ENCODE measurements at places on chromosomes 12 and 14.

DNA sequence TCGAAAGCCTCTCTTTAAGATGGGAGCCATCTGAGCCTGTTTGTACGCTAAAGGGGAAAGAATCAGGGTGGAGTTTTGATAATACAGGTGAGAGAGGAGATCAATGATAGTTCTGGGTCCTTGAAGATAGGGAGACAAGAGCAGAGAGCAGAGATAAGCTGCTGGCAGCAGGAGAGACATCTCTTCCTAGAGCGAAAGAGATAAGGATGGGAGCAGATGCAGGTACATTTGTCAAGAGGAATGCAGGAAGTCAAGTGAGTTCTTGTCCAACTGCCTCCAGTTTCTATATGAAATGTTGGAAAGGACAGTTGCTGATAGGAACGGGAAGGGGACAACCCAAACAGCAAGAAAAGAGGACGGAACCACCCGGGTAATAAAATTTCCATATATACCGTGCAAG lies 24.7 kb upstream of the HIF1A start:
- no peak overlapping the region for H3K27ac ChIP-seq
- no peaks in the 10 kb centered on the region for H3K27me3 ChIP-seq
- DNase-seq: no peak
- no peaks in the 10 kb centered on the region for H3K36me3 ChIP-seq

- H3K4me1 ChIP-seq: no peaks in the 10 kb centered on the region
- H3K27ac ChIP-seq: no peak overlapping the region
- H3K36me3 ChIP-seq: no peaks in the 10 kb centered on the region
- DNase-seq: no peak
- H3K27me3 ChIP-seq: no peaks in the 10 kb centered on the region
These were observed 163.7 kb downstream of the CALM1 start for GRCh38 chr14:90560558-90560957.

DNA sequence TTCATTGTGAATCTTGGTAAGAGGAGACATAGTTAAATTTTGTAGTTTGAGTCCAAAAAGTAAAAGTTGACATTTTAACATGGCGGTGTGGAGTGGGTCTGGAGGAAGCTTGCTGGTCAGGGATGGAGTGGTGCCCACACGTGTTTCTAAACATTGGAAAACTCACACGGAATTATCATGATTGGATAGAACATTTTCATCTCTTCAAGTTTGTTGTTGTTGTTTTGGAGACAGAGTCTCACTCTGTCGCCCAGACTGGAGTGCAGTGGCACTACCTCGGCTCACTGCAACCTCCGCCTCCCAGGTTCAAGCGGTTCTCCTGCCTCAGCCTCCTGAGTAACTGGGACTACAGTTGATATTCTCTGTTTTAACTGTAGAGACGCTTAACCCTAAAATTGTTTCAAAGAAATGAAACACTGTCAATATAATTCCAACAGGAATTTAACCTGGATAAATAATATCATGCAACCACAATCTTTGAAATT lies 502 bp upstream of the MBIP start:
- no peak for DNase-seq
- H3K27me3 ChIP-seq: no peaks in the 10 kb centered on the region
- H3K4me1 ChIP-seq: no peaks in the 10 kb centered on the region
- no peak overlapping the region for H3K27ac ChIP-seq

GRCh38 chr12:19436931-19437330 lies 2.4 kb upstream of the AEBP2 start:
- H3K36me3 ChIP-seq: no peaks in the 10 kb centered on the region
- DNase-seq: no peak
- H3K4me1 ChIP-seq: peaks cover under 1% of the 10 kb centered on the region

DNA sequence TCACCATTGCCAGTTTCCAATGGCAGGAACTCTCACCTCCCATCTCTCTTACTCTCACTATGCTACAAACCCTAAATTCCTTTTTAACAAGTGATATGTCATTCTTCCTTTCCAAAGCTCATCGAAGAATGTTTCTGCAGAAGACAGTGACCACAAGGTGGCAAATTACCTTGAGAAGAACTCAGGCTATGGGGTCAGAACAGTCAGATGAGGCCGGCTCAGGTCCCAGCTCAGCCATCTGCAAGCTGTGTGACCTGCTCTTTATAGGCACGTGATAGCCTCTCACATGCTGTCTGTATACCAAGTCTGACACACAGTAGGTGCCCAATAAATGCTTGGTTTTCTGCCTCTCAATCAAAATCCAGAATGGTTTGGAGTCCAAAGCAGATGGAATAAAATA lies 80.7 kb downstream of the FOXN3 start:
- no peak overlapping the region for H3K27ac ChIP-seq
- no peaks in the 10 kb centered on the region for H3K27me3 ChIP-seq
- no peak for DNase-seq
- H3K4me1 ChIP-seq: peaks cover 3% of the 10 kb centered on the region
- no peak overlapping the region for H3K4me3 ChIP-seq
- no peaks in the 10 kb centered on the region for H3K36me3 ChIP-seq

- H3K27me3 ChIP-seq: no peaks in the 10 kb centered on the region
- H3K4me1 ChIP-seq: peaks cover 11% of the 10 kb centered on the region
- H3K4me3 ChIP-seq: no peak overlapping the region
- H3K36me3 ChIP-seq: no peaks in the 10 kb centered on the region
These were observed 108.7 kb downstream of the BTG1 start for GRCh38 chr12:92036771-92037453.

DNA sequence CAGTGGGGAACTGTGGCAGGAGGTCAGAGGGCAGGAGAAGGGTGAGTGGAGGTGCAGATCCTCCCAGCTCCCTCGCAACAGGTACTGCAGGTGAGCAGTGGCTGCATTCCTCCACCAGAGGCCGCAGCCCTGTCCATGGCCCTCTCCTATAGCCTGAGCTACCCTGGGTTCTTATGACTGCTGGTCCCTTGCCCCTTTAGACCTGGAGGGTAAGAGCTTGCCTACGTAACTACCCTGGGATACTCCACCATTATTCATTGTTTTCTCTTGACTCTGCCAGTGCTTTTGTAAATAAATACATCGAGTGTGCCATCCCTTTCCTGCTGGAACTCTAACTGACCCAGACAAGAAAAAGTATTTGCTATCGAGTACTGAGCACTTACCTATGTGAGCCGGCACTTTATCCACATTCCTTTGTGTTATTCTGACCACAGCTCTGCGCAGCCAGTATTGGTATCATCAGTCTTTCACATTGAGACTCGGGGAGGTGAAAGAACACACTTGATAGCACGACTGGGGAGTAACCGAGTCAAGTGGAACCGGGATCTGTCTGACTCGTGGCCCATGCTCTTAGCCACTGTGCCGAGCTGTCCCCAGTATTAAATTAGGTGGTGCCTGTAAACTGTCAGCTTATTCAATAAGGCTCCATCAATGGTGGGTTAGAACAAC lies 38.5 kb downstream of the LTBP2 start:
- H3K36me3 ChIP-seq: no peaks in the 10 kb centered on the region
- peak overlapping the region; percentile 94 for H3K27ac ChIP-seq
- H3K4me3 ChIP-seq: peak overlapping the region; percentile 46
- no peaks in the 10 kb centered on the region for H3K27me3 ChIP-seq

GRCh38 chr12:10243818-10244520 lies 31.3 kb downstream of the GABARAPL1 start:
- no peaks in the 10 kb centered on the region for H3K4me1 ChIP-seq
- H3K36me3 ChIP-seq: no peaks in the 10 kb centered on the region
- H3K27me3 ChIP-seq: no peaks in the 10 kb centered on the region
- no peak overlapping the region for H3K27ac ChIP-seq
- no peak overlapping the region for H3K4me3 ChIP-seq

DNA sequence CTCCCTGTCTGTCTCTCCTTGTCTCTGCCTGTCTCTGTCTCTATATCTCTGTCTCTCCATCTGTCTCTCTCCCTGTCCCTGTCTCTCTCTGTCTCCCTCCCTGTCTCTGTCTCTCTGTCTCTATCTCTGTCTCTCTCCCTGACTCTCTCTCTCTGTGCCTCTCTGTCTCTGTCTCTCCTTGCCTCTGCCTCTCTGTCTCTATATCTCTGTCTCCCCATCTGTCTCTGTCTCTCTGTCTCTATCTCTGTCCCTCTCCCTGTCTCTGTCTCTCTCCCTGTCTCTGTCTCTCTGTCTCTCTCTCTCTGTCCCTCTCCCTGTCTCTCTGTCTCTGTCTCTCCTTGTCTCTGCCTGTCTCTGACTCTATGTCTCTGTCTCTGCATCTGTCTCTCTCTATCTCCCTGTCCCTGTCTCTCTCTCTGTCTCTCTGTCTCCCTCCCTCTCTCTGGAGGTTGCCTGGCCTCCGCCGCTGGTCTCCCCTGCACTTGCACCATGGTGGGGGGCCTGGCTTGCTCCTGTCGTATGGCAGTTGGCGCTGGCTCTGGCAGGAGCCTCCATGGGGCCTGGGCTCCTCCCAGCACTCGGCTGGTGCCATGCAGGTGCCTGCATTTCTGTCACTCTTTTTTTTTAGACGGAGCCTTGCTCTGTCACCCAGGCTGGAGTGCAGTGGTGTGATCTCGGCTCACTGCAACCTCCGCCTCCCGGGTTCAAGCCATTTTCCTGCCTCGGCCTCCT lies 28.3 kb downstream of the MMP17 start:
- H3K36me3 ChIP-seq: no peaks in the 10 kb centered on the region
- H3K27ac ChIP-seq: no peak overlapping the region

DNA sequence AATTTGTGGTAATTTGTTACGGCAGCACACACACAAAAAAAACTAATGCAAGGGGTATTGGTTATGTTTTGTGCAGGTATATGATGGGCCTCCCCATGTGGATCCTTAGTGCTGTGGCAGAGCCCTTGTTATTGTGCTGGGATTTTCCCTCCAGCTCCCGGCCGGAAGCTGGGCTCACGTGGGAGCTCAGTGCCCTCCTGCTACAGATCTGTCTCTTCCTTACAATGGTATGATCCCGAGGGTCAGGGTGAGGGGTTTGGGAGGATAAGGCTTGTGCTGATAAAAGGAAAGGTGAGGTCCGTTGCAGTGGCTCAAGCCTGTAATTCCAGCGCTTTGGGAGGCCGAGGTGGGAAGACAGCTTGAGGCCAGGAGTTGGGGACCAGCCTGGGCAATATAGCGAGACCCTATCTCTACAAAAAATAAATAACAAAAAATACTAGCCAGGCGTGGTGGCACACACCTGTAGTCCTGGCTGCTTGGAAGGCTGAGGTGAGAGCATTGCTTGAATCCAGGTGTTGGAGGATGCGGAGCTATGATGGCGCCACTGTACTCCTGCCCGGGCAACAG lies 861 bp upstream of the SLC48A1 start:
- no peaks in the 10 kb centered on the region for H3K27me3 ChIP-seq
- peak overlapping the region; percentile 93 for H3K4me3 ChIP-seq
- H3K36me3 ChIP-seq: no peaks in the 10 kb centered on the region
- DNase-seq: no peak
- no peak overlapping the region for H3K27ac ChIP-seq

DNA sequence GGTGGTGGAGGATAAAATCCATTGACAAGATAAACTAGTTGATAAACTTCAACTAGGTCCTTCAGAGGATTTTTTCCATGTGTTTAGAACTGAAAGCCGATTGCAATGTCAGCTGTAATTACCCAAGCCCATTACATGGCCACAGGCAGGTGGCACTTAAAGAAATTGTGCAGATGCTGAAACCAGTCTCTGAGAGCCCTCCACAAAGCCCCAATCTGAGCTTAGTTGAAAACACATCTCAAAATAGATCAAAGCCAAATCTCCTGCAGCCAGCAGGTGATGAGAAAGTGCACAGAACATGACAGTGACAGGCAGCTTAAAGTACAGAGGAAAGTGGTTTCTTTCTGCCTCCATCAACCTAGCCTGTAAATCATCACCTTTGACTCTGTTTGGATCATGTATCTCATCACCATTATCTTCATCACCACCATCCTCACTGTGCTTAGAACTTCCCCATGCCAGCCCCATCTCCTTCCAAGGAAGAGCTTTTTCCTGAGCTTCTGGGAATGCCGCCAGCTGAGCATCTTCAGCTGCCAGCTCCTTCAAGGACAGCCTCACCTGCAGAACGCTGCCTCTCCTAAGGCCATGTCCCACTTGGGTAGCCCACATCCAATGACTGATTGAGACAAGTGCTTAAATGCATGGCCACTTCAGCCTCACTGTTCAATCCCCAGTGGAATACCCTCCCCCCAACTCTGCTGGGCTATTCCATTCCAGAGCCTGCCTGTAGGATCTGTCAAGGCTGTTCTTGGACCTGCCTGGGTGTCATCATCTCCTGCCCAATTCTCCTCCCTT lies 219.5 kb upstream of the TMEM132C start:
- H3K36me3 ChIP-seq: no peaks in the 10 kb centered on the region
- no peak overlapping the region for H3K4me3 ChIP-seq
- DNase-seq: no peak
- H3K27ac ChIP-seq: no peak overlapping the region
- H3K4me1 ChIP-seq: no peaks in the 10 kb centered on the region

GRCh38 chr12:118183711-118184110 lies 47.8 kb downstream of the PEBP1 start:
- DNase-seq: no peak
- no peak overlapping the region for H3K27ac ChIP-seq
- peaks cover 4% of the 10 kb centered on the region for H3K4me1 ChIP-seq
- no peaks in the 10 kb centered on the region for H3K27me3 ChIP-seq

GRCh38 chr14:69664265-69664664 lies 52.9 kb downstream of the SUSD6 start:
- H3K27ac ChIP-seq: peak overlapping the region; percentile 79
- H3K27me3 ChIP-seq: no peaks in the 10 kb centered on the region
- peaks cover 4% of the 10 kb centered on the region for H3K36me3 ChIP-seq
- peaks cover 21% of the 10 kb centered on the region for H3K4me1 ChIP-seq
- no peak overlapping the region for H3K4me3 ChIP-seq
